ENCODE measurements at places on chromosomes 5 and 9. TPM values are rescaled to one million over a fixed set of nuclear protein-coding genes. Genes with fewer than 3 reads are reported as not detected.

DNA sequence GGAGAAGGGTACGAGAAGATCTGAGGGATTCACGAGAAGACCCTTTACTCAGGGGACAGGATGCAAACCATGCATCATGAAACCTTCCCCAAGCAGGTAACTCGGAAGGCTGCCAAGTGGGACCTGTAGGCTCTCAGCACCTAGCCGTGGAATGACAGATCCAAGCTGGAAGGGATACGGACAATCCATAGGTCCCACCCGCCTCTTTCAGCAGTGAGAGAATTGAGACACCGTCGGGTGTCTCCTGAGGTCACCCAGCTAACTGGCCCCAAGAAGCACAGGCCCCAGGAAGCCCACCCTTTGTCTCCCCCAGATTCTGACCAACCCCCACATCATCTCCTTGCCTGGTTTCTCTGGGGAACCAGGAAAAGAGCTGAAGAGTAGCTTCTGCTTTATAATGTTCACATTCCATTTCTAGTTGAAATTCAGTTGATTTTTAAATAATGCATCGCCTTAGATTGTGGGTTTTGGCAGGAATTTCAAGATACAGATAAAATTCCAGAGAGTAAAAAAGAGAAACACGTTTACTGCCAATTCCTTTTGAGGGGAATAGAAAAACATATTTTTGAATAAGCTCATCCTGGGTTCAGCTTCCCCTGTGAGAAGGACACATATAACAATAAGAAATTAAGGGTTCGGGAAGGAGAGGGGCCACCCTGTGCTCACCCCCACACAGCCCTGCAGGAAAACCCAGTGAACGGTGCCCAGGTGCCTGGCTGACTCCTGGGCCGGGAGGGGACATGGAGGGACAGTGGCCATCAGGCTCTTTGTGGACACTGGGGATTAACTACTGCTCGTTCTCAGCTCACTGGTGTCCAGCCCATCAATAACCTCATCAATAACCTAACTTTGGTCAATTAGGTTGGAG is 51.1 kb downstream of the NSUN2 start:
- DNase-seq, result no peak

Gene SLC46A2
- total RNA-seq, result not detected

GRCh38 chr5:169860585-169860984 is 119.7 kb downstream of the INSYN2B start:
- DNase-seq, result no peak

DNA sequence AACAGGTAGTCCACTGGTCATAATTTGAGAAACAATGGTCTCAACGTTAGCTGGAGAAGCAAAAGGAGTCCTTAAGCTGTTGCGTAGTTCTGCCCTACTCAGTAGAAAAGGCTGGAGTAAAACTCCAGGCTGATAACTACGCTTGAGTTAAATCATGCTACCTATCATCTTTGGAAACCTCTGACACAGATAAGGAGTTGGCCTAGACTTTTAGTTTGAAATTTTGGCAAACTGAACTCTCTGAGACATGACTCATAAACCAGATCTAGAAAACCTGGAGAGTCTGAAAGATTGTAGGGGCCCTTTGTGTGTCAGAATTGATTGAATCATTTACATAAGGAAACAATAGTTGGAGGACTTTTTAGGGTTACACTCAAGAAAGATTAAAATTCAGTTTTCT is 26.3 kb downstream of the NMUR2 start:
- no peak for DNase-seq

Gene PCDHGA2
- total RNA-seq, result 7.1 TPM

DNA sequence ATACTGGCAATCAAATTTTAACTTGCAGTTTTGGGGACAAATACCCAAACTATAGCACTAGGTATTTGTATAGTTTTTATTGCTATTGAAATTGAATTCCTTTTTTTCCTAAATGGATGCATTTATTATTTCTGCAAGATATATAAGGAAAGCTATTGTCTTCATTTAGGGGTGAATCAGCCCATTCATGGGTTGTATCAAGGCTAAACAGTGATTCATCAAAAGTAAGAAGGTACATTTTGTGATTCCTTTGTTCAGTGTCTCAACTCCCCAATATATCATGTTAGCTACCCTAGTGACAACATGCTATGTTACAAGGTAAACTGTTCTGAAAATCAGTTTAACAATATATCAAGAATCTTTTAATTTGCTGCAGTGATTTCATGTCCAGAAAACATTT is 185.7 kb downstream of the PLK2 start:
- DNase-seq, result no peak

DNA sequence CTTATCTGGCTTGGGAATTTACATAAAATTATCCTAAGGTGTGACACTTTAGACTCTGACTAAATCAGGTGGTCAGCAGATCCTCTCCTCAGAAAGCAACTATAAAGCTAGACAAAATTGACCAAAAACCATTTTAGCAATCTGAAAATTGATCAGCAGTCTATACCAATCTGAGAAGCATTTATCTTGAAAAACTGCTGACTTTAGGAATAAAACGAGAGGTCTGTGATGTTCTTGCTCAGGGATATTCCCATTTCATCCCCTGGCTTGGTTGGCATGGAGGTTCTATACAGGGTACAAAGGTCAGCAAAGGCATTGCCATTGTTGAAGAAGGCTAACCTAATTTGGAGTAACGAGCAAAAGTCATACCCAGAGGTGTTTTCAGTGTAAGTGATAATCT is 11.7 kb downstream of the SPINK5 start:
- DNase-seq, result no peak

Gene MPDZ
- total RNA-seq, result 65.7 TPM

Gene GPR150
- 0.25 TPM for total RNA-seq

Data from right cardiac atrium (tissue), 5 donors.